ENCODE measurements at places on chromosomes 16 and 17.

GRCh38 chr17:66167189-66167815 lies 24.6 kb downstream of the CEP112 start:
- no peak for DNase-seq

GRCh38 chr16:59385959-59386358 lies 651.8 kb upstream of the GOT2 start:
- DNase-seq: peak; percentile 64

DNA sequence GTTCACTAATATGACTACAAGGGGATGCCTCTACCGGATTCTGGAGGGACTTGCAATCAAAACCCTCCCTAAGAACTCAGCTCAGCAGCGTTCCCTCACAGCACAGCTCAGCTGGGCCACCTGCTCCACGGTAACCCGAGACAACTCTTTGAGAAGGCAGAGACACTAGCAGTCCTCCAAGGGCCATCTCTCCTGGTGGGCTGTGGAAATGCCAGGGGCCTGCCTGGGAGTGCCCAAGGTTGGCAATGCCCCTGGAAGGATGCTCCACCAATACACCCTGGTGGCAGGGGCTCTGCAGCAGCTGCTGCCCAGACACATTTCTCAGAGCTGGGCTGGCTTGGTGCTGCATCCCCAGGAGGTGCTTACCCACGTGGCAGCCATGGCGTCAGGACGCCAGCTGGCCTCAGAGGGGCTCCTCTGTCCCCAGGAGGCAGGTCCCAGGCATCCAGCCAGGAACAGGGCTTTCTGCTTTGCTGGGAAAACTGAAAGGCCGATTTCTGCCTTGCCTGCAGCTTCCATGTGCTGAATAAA lies 16.5 kb downstream of the CDIP1 start:
- DNase-seq: peak; percentile 86

GRCh38 chr17:75591722-75592302 lies 4.2 kb downstream of the MYO15B start:
- DNase-seq: no peak

GRCh38 chr16:56047307-56048234 lies 143.7 kb upstream of the GNAO1 start:
- DNase-seq: peak; percentile 53
